NCI-H524 treated with DMSO at 0.1 percent for 48 hours (cell line): ENCODE measurements at places on chromosomes 1 and 21.

DNA sequence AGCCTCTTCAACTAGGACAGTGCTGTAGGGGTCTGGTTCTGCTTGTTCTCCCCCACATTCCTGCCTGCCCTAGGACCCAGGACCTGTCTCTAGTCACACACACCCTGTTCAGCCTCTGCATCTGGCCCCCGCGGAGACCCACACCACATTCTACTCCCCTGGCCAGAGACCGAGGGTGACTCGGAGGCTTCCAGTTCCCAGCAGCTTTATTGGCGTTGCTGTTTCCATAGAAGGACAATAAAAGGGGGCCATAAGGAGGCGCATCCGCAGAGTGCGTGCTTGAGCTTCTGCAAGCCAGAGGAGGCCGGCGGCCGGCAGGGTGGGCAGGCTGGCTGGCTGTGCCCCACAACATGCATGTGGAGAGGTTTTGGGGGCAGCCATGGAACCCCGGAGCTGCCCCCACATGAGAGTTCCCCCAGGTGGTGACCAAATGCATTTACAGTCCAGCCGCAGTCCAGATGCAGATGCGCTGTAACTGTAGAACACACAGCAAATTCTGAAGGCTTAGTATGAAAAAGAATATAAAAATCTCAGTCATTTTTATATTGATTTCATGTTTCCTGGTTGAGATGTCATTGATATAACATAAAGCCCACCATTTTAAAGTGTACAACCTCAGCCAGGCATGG, 52.4 kb downstream of the PDE9A start:
- no peak for DNase-seq

DNA sequence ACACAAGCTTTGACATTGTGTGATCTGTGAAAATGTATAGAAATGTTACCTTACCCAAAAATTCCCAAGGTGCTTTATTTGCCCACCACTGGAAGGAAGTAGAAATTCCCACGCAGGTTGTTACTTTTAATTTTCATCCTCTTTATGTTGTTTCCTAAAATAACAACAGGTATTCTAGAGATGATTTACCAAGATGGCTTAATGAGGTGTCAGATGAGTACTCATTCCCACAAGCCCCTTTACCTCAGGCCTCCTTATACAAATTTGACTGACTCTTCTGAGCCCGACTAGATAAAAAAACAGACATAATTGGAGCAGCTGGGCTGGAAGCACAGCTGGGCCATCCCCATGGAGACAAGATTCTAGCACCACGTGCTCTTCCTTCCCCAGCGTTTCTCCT, 114.6 kb downstream of the LIPI start:
- DNase-seq = no peak

DNA sequence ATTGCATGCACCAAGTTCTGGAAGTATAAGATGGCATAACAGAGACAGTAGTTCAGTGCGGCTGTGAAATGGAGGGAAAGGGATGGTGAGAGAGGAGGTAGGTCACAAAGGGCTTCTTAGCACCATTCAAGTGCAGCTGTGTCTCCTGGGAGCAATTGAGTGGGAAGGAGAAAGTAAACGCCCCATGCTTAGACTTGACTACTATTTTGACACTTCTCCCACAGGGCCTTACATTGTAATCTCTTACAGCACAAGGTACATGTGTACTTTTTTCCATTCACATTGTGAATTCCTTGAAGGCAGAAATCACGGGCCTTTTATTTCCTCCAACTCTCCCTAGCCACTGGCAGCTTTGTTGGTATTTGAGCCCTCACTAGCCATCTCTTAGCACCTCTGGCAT, 239.6 kb upstream of the FOXD3 start:
- DNase-seq = no peak

DNA sequence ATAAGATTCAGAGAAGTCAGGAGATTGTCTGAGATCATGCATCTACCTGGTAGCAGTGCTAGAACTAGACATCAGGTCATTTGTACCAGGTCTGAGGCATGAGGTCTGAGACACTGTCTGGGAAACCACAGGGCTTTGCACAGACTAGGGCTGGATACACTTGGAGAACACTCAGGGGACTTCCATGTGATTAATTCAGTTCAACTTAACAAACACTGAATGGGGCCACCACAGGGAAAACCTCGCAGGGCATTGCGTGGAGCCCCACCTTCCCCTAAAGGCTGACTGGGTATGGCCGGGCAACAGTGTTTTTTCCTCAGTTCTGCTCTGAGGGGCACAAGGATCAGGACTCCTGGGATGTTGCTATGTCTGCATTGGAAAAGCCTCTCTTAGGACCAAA, 86.5 kb upstream of the WARS2 start:
- DNase-seq = no peak

DNA sequence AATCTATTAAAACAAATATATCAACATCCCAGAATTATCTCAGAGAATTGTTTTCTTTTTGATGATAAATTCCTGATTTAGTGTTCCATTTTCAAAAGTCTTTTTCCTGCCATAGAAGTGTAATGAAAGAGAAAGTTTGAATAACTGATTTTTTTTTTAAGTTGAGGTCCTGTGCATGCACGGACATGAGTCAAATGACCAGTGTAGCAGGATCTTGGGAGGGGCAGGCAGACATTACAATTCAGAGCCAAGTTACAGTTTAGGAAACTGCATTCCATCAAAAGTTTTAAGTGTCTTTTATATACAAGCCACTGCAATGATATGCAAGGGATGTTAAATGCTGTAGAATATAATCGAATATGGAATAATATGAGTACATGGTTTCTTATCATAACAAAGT, 227.5 kb downstream of the HMCN1 start:
- no peak for DNase-seq

DNA sequence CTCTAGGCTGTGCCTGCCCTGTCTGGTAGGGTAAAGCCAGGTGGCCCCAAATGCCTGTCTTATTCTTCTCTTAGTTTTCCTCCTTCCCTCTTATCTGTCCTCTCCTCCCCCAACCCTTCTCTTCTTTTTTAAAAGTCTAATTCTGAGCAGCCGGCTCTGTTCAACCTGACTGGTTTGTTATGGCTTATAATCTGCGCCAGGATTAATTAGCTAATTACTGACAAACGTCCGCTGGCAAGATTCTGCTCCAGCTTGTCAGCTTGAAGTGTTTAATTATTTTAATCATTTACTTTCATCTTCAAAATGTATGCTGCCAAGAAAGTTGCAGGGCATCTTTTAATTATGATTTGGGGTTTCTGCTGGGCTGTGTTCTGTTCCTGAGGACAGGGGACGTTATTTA, 27.2 kb upstream of the PSMB2 start:
- no peak for DNase-seq

- no peak for DNase-seq
Measured at GRCh38 chr1:110449661-110450651, 993 bp upstream of the PROK1 start.

DNA sequence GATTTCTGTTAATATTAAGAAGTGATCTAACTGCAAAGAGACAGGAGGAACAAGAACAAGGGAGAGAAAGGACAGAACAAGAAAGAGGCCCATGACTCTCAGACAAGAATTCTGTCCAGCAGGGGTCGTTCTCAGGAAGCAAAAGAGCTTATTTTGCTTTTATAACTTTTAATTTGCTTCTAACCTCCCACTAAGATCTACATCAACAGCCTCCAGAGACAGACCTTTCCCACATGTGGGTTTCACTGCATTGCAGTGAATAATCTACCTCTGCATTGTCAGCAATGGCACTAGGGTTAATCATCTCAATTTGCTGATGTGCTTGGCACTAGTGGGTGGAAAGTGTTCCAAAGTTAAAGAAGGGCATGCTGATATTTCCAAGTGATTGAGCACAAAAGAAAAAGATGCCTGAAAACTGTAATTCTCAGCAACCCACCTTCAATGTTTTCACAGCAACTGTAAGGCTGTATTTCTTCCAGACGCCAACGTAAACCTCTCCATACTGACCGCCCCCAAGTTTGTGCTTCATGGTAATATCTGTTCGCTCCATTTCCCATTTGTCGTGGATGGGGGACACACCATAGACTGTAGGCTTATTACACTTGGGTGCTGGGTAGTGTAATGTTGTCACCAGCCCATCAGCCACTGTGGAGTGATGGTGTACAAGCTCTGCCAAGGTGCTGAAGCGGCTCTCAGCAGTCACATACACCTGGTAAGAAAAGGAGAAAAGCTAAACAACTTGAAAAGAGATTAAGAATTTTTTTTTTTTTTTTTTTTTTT, 39.5 kb downstream of the TOR3A start:
- DNase-seq = no peak

- no peak for DNase-seq
Measured at GRCh38 chr1:203556047-203556851, 62.3 kb downstream of the OPTC start.

DNA sequence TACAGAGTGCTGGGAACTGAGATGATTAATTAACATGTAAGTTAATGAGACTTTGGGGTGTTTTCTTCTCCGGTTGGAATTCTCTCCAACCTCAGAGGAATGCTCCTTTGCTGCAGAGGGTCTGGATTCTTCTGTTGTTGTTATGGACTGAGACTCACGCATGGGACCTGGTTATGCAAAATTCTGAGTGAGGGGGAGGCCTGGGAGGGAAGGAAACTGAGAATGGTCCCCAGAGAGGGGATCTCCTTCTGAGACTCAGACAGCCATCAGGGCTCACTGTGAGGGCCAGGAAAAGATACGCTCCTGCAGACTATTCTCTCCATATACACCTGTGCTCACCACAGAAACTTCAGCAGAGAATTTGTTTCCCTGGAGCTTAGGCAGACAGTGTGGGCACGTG, 56.3 kb downstream of the HTR6 start:
- no peak for DNase-seq

- DNase-seq = no peak
Measured at GRCh38 chr1:118013938-118014337, 84.4 kb downstream of the WDR3 start.

DNA sequence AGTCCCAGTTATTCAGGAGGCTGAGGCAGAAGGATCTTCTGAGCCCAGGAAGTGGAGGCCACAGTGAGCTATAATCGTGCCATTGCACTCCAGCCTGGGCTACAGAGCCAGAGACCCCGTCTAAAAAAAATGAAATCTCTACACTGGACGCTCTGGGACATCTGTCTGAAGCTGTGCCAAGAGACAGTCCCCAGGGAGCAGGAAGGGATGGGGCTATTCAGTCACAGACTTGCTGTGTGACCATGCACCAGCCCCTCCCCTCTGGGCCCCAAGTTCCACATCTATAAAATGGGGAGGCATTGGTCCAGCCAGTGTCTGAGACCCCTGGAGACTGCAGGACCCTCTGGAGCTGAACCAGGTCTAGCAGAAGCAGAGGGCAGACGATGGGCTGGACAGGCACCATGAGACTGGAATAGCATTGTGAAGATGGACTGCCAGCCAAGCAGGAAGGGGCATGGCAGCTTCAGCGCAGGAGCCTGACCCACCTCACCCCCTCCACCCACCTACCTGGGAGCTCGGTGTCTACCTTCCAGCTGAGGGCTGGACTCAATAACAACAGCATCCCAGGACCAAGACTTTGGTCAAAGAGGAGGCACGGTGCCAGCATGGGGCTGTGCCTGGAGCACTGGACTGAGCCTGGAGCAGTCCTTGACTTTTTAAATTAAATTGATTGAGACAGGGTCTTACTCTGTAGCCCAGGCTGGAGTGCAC, 1.4 kb downstream of the TMEM54 start:
- DNase-seq = no peak

- DNase-seq = no peak
Measured at GRCh38 chr1:46983166-46983829, 40.2 kb upstream of the CYP4X1 start.

DNA sequence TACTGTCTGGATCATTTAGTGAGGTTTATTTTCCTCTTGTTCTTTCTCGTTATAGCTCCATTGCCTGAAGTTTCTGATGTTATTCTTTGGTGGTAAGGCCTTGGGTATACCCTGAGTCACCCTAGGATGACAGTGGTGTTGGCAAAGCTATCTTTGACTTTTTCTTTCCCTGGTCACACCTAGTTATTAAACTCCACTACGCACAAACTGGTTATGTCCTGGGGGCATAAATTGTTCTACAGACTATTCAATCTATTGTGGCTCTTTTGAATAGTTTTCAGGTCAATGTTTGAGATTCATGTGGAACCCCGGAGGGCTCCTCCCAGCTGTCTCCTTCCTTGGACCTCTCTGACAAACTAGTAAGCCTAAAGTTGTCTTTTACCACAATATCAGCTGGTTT, 157.7 kb downstream of the SLC35F3 start:
- DNase-seq = no peak

DNA sequence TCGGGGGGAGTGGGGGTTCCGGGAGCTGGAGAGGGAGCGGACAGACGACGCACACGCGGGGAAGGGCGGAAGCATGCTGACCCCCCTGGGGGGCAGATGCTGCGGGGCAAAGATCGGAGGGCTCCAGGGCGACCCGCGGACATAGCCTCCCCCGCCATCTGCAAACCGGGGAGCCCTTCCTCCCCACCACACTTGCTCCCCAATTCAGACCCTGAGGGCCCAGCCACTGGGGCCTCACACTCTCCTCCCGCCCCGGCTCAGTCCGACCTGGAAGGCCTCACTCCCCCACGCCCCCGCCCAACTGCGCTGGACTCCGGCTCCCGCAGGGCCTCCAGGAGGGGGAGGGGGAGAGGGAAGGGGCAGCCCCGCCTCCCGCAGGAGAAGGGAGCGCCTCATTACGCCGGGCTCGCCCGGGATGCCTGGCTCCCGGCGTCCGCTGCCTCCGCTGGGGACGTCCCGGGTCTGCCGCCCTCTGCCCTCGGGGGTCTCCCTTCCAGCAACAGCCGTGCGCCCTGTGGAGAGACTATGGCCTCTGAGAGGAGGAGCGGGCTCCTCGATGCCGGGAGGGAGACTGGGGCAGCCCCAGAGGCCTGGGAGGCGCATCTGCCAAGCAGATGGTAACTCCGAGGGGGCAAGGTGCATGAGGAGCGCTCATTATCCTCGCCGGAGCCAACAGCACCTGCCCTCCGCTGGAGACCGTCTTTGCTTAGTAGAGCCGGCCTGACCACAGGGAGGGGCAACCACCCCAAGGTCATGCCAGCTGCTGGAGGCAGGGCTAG, 636 bp upstream of the CAMK2N1 start:
- DNase-seq = peak; percentile 82

- DNase-seq = no peak
Measured at GRCh38 chr1:43011020-43011419, 52.4 kb upstream of the SLC2A1 start.

- DNase-seq = no peak
Measured at GRCh38 chr1:155176544-155177071, 3.0 kb downstream of the TRIM46 start.

DNA sequence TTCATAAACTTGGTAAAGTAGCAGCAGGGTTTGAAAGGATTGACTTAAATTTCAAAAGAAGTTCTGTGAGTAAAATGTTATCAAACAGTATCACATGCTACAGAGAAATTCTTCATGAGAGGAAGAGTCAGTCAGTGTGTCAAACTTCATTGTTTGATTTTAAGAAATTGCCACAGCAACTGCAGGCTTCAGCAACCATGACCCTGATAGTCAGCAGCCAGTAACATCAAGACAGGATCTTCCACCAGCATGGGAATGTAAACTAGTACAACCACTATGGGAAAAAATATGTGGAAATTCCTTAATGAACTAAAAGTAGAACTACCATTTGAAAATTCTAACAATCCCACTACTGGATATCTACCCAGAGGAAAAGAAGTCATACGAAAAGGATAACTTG, 11.5 kb downstream of the MAEL start:
- no peak for DNase-seq

- no peak for DNase-seq
Measured at GRCh38 chr1:109850827-109851226, 59.8 kb upstream of the CSF1 start.

GRCh38 chr1:180627411-180627810, 4.4 kb upstream of the XPR1 start:
- DNase-seq = no peak
